ENCODE measurements at places on chromosomes 4 and X. TPM values are rescaled to one million over a fixed set of nuclear protein-coding genes. Genes with fewer than 3 reads are reported as not detected.

The TECRL gene
- not detected for total RNA-seq

The GLRB gene
- 0.91 TPM for total RNA-seq

- H3K4me1 ChIP-seq, result no peaks in the 10 kb centered on the region
- H3K27ac ChIP-seq, result no peak overlapping the region
- H3K36me3 ChIP-seq, result no peaks in the 10 kb centered on the region
- H3K4me3 ChIP-seq, result no peak overlapping the region
Measured at GRCh38 chr4:175514174-175514573, 297.9 kb downstream of the GPM6A start.

DNA sequence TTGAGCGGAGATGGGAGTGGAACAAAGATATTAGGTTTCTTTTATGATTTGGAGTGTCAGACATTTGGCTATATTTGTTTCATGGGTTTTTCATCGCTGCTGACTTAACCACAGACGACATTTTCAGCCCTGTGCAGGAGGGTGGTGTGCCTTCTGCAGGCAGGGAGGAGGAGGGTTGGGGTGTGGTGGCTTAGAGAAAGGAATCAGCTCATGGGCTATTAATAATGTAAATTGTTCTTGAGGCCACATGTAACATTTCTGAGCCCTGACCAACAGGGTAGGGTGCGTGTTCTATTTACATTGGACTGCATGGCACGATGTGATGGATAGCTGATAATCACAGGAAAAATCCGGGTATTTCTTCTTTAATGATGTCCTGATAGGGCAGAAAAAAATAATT is 67.6 kb downstream of the POLA1 start:
- H3K4me3 ChIP-seq, result no peak overlapping the region
- no peak overlapping the region for H3K27ac ChIP-seq
- no peaks in the 10 kb centered on the region for H3K27me3 ChIP-seq

DNA sequence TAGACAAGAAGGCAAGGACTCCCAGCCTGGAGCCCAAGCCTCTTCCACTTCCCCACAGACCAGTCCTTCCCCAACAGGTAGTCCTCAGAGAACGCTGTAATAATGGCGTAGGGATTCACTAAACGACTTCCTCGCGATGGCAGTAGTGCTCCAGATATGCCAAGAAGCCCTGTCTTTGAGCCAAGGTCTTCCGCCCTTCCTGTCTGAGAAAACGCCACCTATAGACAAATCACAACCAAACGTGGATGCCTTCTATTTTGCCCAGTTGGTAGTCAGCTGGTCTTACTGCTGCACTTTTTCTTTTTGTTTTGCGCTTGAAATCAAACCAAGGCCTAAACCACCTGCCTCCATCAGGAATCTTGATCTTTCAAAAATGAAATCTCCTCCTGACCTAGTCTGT is 203.3 kb downstream of the OR13H1 start:
- H3K27me3 ChIP-seq, result no peaks in the 10 kb centered on the region
- H3K36me3 ChIP-seq, result no peaks in the 10 kb centered on the region
- H3K4me3 ChIP-seq, result no peak overlapping the region
- no peak for DNase-seq
- no peak overlapping the region for H3K27ac ChIP-seq
- no peaks in the 10 kb centered on the region for H3K4me1 ChIP-seq

GRCh38 chr4:85474356-85474755 is 594 bp upstream of the ARHGAP24 start:
- H3K27ac ChIP-seq, result peak overlapping the region; percentile 81
- DNase-seq, result no peak
- H3K4me1 ChIP-seq, result peaks cover 33% of the 10 kb centered on the region
- no peaks in the 10 kb centered on the region for H3K36me3 ChIP-seq

All from esophagus squamous epithelium (tissue), 5 donors.